WTC11 (cell line): ENCODE measurements at places on chromosomes 16 and 17. TPM values are rescaled to one million over a fixed set of nuclear protein-coding genes. Genes with fewer than 3 reads are reported as not detected.

Gene SLC4A1
- 0.05 to 0.14 TPM in 2 of 3 replicates, not detected in the other for total RNA-seq

Gene PTX4
- total RNA-seq, result 0.16 to 0.26 TPM (median 0.18 TPM) in 3 replicates

Gene AHSP
- 0.60 to 0.81 TPM in 2 of 3 replicates, not detected in the other for total RNA-seq

Gene TM4SF5
- total RNA-seq, result not detected in 3 replicates

Gene UMOD
- not detected in 3 replicates for total RNA-seq

Gene LRRC75A
- total RNA-seq, result 13.7 to 22.9 TPM (median 14.7 TPM) in 3 replicates

Gene PERCC1
- not detected in 3 replicates for total RNA-seq

Gene LPO
- 0.20 to 0.50 TPM (median 0.23 TPM) in 3 replicates for total RNA-seq

Gene NUPR1
- 0.33 to 1.1 TPM (median 0.66 TPM) in 3 replicates for total RNA-seq

Gene CSF3
- total RNA-seq, result not detected in 3 replicates

Gene CLEC18C
- 0.11 to 0.48 TPM (median 0.18 TPM) in 3 replicates for total RNA-seq

Gene SKAP1
- 0.30 to 0.57 TPM in 2 of 3 replicates, not detected in the other for total RNA-seq

Gene MT1F
- 50.6 to 60.2 TPM (median 58.2 TPM) in 3 replicates for total RNA-seq

Gene RASL10B
- total RNA-seq, result 17.4 to 25.4 TPM (median 25.3 TPM) in 3 replicates

Gene RAMP2
- 10.9 to 13.1 TPM (median 11.6 TPM) in 3 replicates for total RNA-seq

Gene KRT31
- total RNA-seq, result not detected in 3 replicates
